ENCODE measurements at places on chromosomes 5 and 9. TPM values are rescaled to one million over a fixed set of nuclear protein-coding genes. Genes with fewer than 3 reads are reported as not detected.

GRCh38 chr9:131125288-131126058, at the start of gene NUP214:
Gene NUP214 (plus strand): TSS chr9:131125586. CDS start chr9:131125705, 119 bp downstream.
- DNase-seq = peak; percentile 99

FRMPD1 gene
- polyA plus RNA-seq = 0.06 TPM

GRCh38 chr5:96439477-96440184, 6.6 kb upstream of the PCSK1 start:
- DNase-seq = no peak

- DNase-seq = no peak
Observed at GRCh38 chr5:54541823-54542783, 24.5 kb downstream of the SNX18 start.

- DNase-seq = no peak
Observed at GRCh38 chr5:38384396-38384795, 126.0 kb downstream of the EGFLAM start.

AFAP1L1 gene
- polyA plus RNA-seq = 2.1 TPM

DNA sequence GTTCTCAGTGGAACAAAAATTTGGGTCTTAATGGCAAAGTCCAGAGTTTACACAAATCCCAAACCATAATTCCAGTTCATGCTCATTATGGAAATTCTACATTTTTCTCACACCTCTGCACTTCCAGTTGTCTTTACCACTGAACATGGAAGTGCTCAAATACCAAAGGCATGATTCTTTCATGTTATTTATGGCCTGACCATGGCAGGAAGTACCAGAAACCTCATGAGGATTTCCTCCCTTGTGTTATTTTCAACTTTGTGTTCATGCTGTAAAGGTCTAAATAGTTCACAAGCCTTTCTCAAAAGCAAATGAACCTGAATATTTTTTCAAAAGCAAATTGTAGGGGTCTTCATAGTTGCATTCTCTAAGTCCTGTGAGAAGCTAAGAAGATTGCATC, 82.0 kb upstream of the ITGA1 start:
- no peak for DNase-seq

DNA sequence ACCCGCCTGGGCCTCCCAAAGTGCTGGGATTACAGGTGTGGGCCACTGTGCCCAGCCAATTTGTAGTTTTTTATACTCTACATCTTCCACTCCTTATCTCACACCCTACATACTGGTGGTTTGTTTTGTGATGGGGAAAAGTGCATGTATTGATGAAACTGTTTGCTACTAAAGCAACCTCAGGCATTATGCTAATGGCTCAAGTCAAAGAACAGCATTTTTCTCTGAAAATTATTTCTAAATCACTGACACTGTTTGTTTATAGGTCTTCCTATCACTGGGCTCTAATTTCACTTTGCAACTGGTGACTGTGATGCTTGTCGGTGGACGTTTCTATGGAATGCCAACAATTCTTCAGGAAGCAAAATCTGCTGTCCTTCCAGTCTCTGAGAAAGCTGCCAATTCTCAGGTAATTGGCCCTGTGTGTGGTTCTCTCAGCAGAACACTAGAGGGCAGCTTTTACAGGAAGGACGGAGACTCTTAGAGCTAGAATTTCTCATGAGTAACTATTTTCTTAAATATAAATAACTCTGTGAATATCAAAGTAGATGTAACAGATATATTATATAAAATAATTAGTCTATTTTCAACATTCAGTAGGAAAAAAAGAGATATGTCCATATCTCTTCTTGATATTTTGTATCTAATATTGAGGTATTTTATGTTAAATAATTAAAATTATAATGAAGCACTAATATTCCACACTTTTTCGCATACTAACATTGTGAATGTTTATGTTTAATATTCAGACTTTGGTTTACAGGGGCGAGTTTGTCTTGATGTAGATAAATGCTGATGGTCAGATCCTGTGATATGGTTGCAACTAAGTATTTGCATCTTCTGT, 244.1 kb downstream of the ADGRV1 start:
- DNase-seq = no peak

TMEM215 gene
- not detected for polyA plus RNA-seq

GRCh38 chr9:115305543-115305942, 187.6 kb upstream of the TNC start:
- no peak for DNase-seq

ECM2 gene
- 11.6 TPM for polyA plus RNA-seq

GRCh38 chr9:135132008-135132407, 44.5 kb downstream of the OLFM1 start:
- no peak for DNase-seq

KCNMB1 gene
- 0.31 TPM for polyA plus RNA-seq

ARL14EPL gene
- polyA plus RNA-seq = not detected

GRCh38 chr9:119218293-119218692, 150.9 kb downstream of the BRINP1 start:
- DNase-seq = no peak

GRCh38 chr5:133128066-133128465, 76.3 kb downstream of the HSPA4 start:
- DNase-seq = no peak

DNA sequence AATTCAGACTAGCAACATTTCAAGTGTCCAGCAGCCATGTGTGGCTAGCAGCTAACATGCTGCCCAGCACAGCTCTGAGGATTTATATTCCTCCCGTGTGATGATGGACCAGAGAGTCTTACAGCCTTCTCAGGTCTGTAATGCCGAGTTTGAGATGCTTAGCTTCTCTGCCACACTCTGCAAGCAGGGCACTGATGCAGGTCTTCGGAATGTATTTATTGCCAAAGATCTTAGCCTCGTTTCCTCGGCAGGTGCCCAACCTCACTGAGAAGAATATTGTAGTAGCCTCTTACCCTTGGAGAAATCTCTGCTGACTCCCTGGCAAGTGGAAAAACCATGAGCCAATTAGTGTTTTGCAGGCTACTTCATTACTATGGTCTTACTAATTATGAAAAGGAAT, 3.7 kb upstream of the RAI14 start:
- DNase-seq = no peak

PCDHB9 gene
- polyA plus RNA-seq = 0.03 TPM
